ENCODE measurements at places on chromosomes 2 and 18. TPM values are rescaled to one million over a fixed set of nuclear protein-coding genes. Genes with fewer than 3 reads are reported as not detected.

GRCh38 chr2:207847807-207848544 is 78.3 kb upstream of the FZD5 start:
- no peak for DNase-seq

DNA sequence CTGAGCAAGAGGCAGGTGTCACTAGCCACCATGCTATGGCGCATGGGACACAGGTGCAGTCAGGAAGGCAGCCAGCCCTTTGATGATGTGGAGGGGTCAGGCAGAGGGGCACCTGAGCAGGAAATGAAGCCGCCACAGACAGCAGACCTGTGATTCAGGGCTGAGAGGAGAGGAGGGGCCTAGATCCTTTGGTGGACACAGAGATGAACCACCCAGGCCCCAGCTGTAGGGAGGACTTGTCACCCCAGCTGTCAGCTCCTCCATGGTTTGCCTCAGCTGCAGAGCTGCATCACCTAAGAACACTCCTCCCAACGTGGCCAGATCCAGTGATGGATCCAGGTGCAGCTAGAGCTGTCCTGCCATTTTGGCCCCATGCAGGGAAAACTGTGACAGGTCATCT is 11.6 kb downstream of the ASB18 start:
- no peak for DNase-seq

- no peak for DNase-seq
Observed at GRCh38 chr18:1053331-1054315, 149.0 kb downstream of the ADCYAP1 start.

- no peak for DNase-seq
Observed at GRCh38 chr2:185862657-185863398, 124.2 kb downstream of the FSIP2 start.

GRCh38 chr2:135607561-135607960 is 76.3 kb downstream of the R3HDM1 start:
- DNase-seq: peak; percentile 11

The POMC gene
- 0.32 TPM for total RNA-seq

The KRTCAP3 gene
- total RNA-seq: not detected

The KCNK3 gene
- total RNA-seq: under 0.01 TPM

The IL1R1 gene
- 62.6 TPM for total RNA-seq

The GDF7 gene
- 12.2 TPM for total RNA-seq

All from fibroblast of villous mesenchyme (primary cell).